ENCODE measurements at places on chromosomes 7 and 10.

GRCh38 chr10:47453141-47454007 is 30.5 kb downstream of the ANXA8 start:
- no peak for DNase-seq

DNA sequence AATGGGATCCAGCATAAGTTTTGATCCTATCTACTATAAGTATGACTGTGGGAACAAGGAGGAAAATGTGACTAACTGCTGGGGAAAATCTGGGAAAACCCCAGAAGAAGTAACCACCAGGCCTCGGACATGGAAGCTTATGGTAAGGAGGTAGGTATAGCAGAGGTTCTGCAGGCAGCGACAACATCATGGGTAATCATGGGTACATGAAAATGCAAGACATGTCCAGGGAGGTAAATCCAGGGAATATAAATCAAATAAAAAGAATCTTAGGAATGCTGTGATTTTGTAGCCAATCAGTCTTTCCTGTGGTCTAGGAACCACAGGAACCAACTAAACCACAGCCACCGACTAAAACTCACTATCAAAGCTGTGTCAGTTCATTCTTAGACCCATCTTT is 168.3 kb upstream of the NPY start:
- DNase-seq = no peak

GRCh38 chr7:45654341-45654740 is 80.2 kb downstream of the ADCY1 start:
- DNase-seq = no peak

- no peak for DNase-seq
Observed at GRCh38 chr10:102476466-102477141, 25.3 kb upstream of the C10orf95 start.

DNA sequence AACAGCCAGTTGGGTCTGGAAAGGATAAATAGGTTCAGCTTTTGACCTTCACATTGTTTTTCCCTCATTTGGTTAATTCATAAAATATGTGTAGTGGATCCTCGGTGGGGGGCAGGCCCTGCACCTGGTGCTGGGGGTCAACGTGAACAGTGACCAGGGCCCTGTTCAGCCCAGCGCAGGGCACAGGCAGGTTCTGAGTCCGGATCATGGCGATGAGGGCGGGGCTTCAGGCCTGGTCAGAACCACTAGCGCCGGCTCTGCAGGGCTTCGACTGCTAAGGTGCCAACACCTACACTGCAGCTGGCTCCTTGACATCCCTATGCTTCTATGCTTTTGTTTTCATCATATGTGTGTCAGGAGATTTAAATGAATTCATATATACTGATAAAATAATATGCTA is 177.7 kb downstream of the CXCL12 start:
- DNase-seq = no peak

- DNase-seq = no peak
Observed at GRCh38 chr10:103916876-103917275, 1.1 kb downstream of the STN1 start.

- DNase-seq = no peak
Observed at GRCh38 chr10:63773106-63773505, 251.9 kb downstream of the REEP3 start.

- DNase-seq = no peak
Observed at GRCh38 chr10:14040787-14041631, 289.7 kb downstream of the FRMD4A start.

DNA sequence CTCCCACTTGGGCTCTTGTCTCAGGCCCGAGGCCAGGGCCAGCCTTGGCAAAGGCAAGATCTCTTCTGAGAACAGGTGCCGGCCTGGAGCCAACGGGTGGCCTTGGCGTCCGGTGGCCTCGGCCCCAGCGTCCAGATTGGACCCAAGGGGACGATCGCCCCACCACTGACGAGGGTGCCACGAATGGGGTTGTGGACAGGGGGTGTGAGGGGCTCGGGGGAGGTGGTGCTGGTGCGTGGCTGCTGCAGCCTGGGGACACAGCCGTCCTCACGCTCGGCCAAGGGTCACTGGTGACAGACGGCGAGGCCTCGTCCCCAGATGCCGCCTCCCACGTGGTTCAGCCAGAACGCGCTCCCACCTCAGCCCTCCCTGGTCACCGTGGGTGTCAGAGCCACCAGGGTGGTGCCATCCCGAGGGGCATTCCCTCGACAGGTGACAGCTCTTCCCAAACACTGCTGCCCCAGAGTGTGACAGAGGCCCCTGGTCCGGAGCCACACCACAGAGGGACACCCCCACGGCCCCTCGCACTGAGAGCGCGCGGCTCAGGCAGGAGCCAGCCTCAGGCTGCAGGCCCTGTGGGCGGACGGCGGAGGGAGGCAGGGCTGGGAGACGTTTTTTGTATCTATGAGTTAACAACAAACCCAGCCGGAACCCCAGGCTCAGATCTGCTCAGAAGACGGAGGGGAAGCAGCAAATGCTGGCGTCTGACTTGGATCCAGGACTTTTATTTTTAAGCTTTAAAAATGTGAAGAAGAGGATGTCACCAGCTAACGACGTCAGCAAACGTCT is 18.5 kb upstream of the CFAP46 start:
- no peak for DNase-seq

DNA sequence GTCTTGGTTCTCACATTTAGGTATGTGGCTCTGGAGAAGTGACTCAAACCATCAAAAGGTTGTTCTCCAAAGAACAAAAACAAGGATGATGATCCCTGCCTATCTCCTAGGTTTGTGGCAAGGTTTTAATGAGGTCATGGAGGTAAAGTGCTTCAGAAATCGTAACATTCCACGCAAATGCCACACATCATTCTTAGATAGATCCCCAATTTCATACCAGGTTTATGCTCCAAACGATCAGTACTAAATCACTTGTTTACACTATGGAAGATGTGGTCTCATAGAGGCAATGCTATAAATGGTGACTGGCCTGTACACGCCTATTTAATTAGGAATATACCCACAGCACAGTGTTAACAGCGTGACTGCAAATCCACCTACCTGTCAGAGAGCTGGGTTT is 66.6 kb downstream of the MINDY3 start:
- no peak for DNase-seq

- peak; percentile 42 for DNase-seq
Observed at GRCh38 chr10:47336387-47337134, 11.6 kb upstream of the RBP3 start.

DNA sequence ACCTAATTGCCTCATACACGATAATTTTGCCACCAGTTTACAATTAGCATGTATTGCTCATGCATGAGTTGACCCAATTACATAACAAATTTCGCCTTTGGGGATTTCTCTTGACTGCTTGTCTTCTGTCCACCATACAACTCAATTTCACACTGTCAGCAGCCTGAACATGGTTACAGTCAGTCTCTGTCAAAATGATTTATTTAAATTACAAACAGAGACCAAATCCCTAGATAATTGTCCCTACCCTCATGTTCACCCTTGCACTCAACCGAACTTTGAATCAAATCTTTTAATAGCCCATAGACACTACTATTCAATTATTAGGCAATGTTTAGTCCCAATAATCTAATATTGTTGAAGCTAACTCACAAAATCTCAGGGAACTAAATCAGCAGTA is 59.7 kb upstream of the NEBL start:
- no peak for DNase-seq

- DNase-seq = no peak
Observed at GRCh38 chr10:124453960-124454610, 4.2 kb upstream of the NKX1-2 start.

GRCh38 chr10:3172081-3172445 is 519 bp downstream of the PITRM1 start:
- DNase-seq = no peak

DNA sequence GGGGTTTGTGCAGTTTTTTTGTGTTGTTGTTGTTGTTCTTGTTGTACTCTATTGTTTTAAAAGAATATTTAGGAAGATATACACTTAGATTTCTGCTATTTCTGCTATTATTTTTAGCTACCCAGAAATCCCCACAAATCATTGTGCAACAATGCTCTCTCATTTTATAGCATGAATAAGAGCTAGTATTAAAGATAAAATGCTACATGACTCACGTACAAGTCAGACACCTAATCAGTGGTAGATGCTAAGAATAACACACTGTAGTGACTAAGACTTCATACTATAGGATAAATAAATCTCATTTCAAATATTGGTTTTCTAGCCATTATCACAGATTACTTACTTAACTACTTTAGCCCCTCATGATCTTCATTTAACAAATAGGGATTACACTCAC is 920.5 kb downstream of the KCNMA1 start:
- DNase-seq = no peak

- DNase-seq = no peak
Observed at GRCh38 chr10:29736366-29737073, 101.7 kb upstream of the SVIL start.

- no peak for DNase-seq
Observed at GRCh38 chr7:5679813-5680473, 101.5 kb downstream of the RNF216 start.

DNA sequence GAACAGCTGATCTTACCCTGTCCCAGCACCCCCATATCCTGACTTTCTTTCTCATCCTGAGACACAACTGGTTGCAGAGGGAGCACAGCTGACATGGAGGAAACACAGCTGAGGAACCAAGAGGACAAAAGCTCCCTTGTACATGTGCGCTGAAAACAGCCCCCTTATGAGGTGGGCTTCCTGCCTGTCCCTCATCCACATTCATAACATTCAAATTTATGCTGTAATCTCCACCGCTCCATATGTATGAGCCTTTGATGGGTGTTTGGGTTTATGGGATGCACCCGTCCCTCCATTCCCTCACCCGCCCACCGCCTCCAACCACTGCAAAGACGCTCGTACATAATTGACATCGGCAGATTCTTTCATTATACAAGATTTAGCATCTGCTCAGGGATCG is 49.6 kb upstream of the BTRC start:
- DNase-seq = no peak

DNA sequence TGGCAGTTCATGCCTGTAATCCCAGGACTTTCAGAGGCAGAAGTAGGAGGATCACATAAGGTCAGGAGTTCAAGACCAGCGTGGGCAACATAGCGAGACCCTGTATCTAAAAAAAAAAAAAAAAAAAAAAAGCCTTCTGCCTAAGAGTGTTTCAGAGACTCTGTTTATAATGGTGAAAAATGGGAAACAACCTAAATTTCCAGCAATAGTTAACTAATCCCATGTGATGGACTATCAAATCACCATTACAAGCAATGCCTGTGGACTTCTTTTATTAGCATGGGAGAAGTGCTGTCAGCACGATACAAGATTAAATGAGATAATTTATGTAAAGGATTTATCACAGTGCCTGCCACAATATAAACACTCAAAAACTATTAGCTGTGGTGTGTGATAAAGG is 67.5 kb upstream of the CUX1 start:
- no peak for DNase-seq

DNA sequence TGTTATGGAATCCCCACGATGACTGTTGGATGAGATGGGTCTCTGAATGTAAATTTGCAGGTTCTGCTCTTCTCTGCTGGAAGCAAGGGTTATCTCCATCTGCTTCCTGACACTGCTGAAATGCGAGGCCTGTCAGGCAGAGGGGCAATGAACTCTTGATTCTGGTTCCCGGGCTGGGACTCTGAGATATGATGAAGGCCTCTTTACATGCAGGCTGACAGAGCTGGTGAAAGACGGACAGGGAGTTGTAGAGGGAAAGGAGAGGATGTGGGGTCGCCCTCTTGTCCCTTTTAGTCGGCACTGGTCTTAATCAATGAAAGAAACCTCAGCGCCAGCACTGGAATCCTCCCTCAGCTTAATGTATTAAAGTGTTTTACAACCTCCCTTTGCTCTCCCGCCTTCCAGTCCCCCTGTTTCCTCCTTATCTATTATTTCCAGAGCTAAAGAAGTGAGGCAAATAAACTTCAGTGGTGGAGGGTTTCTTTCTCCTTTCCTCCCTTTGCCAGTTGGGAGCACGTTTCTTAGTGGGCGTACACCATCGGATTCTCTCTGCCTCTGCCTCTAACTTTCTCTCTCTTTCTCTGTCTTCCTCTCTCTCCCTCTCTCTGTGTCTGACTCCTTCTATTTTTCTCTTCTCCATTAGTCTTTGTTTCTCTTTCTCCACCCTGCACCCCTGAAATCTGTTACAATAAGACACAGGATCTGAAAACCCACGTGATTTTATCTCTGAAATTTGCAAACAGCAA is 145.6 kb downstream of the BAMBI start:
- DNase-seq = no peak

DNA sequence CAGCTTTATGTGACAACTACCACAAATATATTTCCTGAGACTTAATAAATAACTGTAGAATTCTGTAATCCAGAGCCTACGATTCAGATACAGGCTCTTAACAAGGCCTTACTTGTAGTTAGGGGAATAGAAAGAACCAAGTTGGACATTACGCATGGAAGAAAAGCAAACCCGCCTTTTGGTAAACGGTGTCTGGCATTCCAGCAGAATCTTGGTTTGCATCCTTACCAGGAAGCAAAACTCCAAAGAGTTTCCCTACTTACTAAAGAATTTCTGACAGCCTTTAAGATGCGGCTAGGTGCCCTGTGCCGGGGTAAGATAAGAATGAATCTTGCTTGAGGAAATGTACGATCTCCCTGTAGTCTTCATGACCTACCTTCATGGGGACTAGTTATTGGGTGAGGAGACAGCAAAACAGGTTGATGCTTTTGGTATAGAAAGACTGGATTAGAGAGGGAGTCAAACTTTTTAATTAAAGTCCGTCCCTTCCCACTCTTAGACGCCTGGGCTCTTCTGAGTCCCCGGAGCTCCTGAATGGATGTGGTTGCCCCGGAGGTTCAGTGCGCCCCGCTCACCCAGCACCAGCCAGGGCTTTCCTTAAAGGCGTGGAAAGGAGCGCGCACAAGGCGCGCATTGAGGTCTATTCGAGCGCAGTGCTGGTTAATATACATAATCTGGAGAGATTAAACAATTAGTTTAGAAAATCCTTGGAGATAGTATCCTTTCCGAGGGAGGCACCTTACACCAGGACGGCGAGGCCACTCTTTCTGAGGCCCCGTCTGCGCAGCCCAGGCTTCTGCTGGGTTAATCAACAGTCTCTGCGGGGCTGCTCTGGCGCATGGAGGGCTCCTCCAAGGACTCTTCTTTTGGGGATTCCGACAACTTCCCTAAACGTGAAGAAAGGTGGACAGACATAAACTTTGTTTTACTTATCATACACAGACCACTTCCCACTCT is 11.5 kb downstream of the PTF1A start:
- no peak for DNase-seq

DNA sequence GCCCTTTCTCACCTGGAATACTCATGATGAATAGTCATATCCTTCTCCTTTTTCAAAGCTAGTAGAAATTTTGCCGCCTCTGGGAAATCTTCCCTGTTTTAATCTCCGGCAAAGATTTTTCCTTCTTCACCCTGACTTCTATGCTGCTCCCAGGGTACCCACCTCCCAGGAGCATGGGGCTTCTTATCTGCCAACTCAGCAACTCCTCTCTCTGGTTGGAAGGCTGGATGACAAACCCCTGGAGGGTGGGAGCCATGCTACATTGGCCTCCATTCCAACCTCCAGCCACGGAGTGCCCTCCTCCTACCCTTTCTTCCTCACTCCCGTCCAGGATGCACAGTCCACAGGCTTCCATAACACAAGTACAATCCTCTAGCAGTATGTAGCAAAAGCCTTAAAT is 19.9 kb downstream of the NEUROG3 start:
- no peak for DNase-seq

- no peak for DNase-seq
Observed at GRCh38 chr10:80277016-80277415, 12.4 kb downstream of the MAT1A start.

GRCh38 chr7:459584-460373 is 59.9 kb downstream of the PDGFA start:
- no peak for DNase-seq

Measured in brain pericyte (primary cell).